Stimulated activated CD4-positive, alpha-beta T cell treated with anti-CD3 and anti-CD28 coated beads, TNF-alpha, amount 100 ng/mL, for 1 hour (primary cell): ENCODE measurements at places on chromosomes 7 and 10.

DNA sequence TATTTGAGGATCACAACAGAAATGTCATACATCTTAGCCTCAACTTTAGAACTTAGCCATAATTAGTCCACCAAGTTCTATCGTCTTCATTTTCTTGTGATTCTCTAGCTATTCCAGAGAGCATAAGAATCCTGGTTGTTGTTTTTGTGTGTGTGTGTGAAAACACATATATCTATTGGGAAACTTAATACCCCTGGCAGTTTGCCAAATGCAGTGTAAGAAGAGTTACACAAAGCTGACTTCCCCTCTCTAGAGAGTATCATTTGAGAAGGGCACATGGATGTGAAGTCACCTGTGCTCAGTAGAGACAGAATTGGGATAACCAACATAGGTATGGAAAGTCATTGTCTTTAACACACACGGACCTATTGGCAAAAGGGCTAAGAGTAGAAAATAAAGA is 19.3 kb downstream of the FOXI2 start:
- no peak for DNase-seq

GRCh38 chr10:34228066-34228465 is 587.0 kb downstream of the PARD3 start:
- DNase-seq, result no peak

- no peak for DNase-seq
Measured at GRCh38 chr7:128453836-128454804, 1.6 kb upstream of the HILPDA start.

- DNase-seq, result no peak
Measured at GRCh38 chr7:7869036-7869435, 99.6 kb upstream of the GLCCI1 start.

GRCh38 chr7:44884621-44885393 is 523 bp downstream of the PURB start:
- no peak for DNase-seq

- no peak for DNase-seq
Measured at GRCh38 chr7:102888561-102889233, 24.1 kb upstream of the LRRC17 start.

- DNase-seq, result no peak
Measured at GRCh38 chr7:2247141-2247995, 5.3 kb downstream of the NUDT1 start.

DNA sequence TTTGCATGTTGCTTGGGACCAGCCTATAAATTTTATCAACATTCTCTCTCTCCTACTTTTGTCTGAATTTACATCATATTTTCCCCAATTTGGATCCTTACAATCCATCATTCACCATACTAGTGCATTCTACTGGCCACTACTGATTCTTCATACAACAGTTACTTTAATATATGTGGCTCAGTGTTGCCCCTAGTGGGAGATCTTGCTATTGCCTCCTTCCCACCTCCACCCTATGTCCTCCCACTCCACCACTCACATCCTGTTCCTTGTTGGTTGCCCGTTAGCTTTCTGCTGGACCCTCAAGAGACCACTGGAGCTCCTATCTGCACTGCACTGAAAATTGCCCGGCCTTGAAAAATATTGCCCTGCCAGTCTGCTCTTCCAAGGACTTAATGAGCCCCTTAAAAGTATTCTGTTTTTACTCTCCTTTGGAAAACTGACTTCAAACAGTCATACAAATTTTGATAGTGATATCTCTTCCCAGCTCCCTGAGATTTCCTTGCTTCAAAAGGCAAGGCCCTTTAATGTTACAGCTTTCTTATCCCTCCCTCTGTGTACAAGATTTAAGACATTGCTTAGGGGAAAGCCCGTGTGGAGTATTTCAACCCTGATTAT is 243.2 kb upstream of the TMEM229A start:
- no peak for DNase-seq

DNA sequence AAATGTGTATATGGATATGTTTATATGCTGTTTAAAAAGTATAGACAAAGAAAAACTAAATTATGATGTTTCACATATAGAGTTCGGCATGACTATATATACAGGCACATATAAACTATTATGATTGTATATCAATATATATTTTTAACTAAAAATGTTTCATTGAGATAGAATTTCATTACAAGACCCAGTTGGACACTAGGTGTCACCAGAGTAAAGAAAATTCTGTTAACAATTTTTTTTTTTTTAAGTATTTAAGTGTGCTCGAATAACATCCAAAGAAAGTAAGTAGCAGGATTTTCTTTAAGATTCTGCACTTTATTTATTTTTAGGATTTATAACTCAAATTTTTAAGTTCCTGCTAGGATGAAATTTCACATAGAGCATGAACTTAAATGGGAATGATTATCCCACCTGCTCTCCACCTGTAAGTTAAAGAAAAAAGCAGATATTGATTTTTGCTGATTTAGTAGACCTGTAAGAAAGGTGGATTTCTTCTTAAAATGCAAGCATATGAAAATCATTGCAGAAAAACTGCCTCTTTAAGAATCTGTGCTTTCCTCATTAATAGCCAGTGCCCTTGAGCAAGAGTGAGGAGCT is 961.5 kb downstream of the PCDH15 start:
- no peak for DNase-seq

GRCh38 chr10:93835770-93836169 is 58.0 kb upstream of the SLC35G1 start:
- no peak for DNase-seq

GRCh38 chr10:118108194-118109026 is 61.7 kb upstream of the RAB11FIP2 start:
- no peak for DNase-seq

GRCh38 chr10:29761916-29762315 is 127.1 kb upstream of the SVIL start:
- no peak for DNase-seq

DNA sequence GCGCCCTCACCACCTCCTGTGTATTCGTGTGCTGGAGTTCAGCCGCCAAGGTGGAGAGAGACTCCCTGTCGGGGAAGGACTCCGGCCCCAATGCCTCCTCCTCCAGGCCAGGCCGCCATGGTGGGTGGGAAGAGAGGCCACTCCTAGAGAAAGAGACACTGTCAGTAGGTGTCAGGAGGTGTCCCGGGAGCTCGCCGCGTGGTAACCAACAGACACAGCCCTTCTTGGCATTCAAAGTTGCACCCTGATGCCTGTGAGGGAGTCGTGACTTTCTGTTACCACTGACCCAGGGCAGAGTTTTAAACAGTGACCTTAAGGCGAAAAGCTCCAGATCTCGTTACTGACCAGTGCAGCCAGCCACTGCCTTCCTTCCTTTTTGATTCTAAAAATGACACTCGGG is 155.2 kb downstream of the CUX1 start:
- DNase-seq, result no peak

- no peak for DNase-seq
Measured at GRCh38 chr7:148695953-148696352, 2.8 kb upstream of the CUL1 start.

- DNase-seq, result no peak
Measured at GRCh38 chr10:77228559-77228958, 409.0 kb downstream of the KCNMA1 start.

DNA sequence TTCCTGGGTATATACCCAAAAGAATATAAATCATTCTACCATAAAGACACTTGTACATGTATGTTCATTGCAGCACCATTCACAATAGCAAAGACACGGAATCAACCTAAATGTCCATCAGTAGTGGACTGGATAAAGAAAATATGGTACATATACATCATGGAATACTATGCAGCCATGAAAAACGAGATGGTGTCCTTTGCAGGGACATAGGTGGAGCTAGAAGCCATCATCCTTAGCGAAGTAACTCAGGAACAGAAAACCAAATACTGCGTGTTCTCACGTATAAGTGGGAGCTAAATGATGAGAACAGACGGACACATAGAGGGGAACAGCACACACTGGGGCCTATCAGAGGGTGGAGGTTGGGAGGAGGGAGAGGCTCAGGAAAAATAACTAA is 183.7 kb upstream of the CELF2 start:
- no peak for DNase-seq

DNA sequence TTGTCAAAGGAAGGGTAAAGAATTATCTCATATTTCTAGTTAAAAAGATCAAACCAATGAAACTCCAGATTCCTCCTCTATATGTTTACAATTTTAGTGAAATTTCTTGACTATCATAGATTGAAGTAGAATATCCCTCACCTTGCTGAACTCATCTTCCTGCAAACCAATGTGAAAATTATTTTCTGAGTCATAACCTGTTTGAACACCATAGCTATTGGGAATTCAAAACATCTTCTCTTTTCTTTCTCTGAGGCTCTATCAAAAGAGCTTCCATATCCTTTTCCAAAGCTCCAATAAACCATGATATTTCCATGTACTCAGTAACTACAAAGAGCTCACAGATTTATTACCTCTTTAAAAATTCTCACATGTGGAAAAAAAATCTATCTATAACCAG is 134.3 kb downstream of the DOCK4 start:
- no peak for DNase-seq

GRCh38 chr7:80929619-80930018 is 10.8 kb upstream of the SEMA3C start:
- no peak for DNase-seq

DNA sequence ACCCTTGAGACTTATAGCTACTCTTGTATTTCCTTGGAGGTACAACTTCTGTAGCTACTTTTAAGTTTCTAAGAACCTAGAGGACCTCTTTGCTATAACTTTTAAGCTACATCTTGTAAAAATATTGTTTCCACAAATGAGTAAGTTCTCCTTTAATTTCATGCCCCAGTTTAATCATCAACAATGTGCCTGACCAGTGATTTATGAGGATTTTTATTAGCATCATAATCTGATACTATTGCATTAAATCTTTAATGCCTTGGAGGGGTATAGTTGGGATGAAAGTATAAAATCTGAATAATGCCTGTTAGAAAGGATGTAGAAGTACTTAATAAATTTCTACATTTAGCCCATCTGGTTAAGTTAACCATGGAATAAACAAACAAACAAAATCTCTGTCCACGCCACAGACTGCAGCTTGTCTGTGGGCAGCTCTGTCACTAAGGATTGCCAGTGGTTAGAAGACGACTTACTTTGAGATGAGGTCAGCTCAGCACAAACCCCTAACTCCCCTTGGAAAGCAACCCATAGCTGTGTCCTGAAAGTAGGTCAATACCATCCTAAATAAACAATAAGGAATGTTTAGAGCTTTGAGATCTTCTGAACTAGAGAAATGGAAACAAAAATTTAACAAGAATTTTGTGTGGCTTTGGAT is 18.3 kb downstream of the UBE2D1 start:
- no peak for DNase-seq

GRCh38 chr10:112343056-112343806 is 30.7 kb upstream of the ACSL5 start:
- DNase-seq, result no peak

DNA sequence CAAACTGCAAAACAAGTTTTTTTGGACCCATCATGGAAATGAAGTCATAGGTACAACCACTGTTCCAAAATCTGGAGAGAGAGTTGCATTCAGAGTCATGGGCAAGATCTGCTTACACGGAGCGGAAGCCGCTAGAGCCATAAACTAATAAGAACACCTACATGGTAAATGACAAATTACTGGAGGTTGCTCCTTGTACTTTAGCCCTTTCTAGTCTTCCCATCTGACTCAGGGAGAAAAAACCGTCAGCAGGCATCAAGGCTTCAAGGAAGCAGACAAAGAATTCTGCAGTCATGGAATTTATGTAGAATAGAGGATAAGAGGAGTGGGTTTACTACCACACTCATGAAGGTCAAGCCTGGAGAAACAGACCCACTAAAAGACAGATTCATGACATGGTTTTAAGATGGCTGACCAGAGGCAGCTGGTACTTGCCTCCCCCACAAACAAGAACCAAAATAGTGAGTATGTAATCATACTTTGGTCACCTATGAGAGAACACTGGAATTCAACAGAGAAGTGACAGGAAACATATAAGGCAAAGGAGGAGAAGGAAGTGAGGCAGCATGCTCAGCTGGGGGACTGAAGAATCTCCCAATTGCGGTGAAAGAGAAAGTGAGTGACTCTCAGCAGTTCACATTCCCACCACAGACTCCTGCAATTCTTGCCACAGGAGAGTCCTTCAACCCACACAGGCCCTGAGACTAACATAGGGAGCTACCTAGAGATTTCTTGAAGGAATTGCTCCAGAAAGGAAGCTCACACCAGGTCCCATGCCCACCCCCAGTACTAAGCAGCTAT is 42.4 kb upstream of the ASAH2 start:
- DNase-seq, result no peak

GRCh38 chr7:99196536-99197258 is 11.2 kb downstream of the KPNA7 start:
- no peak for DNase-seq

GRCh38 chr10:95840121-95840520 is 67.7 kb upstream of the CC2D2B start:
- DNase-seq, result no peak

DNA sequence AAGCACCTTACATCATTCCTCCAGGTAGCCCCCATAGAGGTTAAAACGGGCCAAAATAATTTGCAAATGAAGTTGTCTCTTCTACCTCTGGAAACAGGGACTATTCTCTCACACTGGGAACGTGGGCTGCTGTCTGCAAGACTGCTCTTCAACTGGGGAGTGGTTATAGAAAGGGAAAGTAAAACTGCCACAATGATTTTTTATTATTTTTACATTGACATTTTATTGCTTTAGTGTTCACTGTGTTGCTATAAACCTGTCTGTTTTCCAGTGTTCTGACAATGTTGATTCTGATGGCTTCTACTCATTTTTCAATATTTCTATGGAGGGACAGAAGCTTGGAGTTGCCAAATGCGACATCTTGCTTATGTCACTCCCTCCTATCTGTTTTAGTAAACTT is 115.1 kb upstream of the ANTXRL start:
- no peak for DNase-seq

DNA sequence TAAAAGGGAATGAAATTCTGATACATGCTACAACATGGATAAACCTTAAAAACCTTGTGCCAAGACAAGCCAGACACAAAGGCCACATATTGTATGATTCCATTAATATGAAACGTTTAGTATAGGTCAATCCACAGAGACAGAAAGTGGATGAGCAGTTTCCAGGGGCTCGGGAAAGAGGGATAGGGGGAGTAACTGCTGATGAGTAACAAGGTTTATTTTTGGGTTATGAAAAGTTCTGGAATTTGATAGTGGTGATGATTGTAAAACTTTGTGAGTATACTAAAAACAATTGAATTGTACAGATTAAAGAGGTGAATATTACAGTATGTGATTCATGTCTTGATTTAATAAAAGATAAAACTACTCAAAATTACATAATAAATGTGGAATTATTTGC is 19.1 kb upstream of the SLC13A1 start:
- DNase-seq, result no peak

- DNase-seq, result no peak
Measured at GRCh38 chr7:156237614-156238013, 403.0 kb upstream of the RNF32 start.

- no peak for DNase-seq
Measured at GRCh38 chr10:96588616-96589419, 2.0 kb upstream of the TM9SF3 start.

DNA sequence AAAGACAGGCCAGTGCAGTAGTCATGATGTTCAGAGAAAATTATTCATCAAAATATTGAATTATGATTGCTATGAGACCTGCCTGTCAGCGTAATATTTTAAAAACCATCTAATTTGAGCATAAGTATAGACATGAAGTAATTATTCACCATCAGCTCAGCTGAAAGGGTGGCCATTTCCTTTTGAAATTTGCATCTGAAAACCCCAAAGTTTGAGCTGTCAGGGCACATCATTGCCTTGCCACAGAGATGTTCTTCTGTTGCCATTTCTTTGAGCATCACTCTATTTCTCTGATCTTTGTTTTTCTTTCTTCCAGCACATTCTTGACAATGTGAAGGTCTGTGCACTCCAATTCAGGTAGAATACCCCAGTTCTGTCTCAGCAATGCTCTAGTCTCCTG is 147.5 kb upstream of the RHOBTB1 start:
- DNase-seq, result no peak

- DNase-seq, result no peak
Measured at GRCh38 chr7:40733578-40733977, 598.8 kb downstream of the SUGCT start.
